ENCODE measurements at places on chromosomes 2 and 18.

- DNase-seq: no peak
These were observed 90.8 kb downstream of the ARL4C start for GRCh38 chr2:234406085-234406484.

DNA sequence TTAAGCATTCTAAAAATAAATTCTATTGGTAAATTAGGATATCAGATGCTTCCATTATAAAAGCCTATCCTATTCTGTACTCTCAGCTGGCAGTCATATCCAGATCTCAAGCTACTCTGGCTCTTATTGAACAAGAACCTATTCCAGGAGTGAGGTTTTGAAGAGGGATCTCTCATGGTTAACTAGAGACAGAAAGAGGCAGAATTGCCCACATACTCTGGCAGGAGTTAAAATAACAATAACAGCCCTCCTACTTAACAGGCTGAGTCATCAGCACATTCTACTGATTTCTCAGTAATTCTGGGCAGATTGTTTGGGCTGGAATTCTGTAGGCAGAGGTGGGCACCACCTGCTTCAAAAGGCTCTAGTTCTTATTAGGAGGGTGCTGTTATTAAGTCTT, 142.0 kb upstream of the UNC80 start:
- no peak for DNase-seq

DNA sequence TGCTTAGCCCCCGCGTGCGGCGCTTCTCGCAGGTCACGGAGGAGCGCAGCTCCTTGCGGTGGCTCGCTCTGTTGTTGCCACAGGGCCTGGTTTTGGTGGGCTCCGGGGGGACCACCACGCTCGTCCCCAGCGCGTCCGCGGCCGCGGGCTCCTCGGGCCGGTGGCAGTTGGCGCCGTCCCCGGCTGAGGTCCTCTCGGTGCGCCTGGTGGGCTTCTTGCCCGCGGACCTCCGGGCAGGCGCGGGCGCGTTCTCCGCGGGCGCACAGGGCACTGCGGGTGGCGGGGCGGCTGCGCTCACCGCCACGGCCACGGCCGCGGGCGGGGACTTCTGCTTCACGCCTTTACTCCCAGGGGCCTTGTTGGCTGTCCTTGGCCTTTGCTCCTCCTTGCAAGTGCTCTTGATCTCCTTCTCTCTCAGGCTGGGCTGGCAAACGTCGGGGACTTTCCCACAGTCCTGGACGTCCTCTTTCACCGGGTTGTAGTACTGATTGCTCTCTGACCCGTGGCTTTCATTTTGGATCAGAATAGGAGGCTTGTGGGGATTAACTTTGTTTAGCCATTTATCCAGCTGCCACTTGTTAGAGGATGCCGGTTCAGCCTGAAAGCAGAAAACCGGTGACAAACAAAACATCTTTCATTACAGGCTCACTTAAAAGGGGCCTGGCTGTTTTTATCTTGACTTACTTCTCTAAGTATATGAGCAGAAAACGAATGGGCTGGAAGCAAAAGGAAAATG, 104.0 kb upstream of the REV1 start:
- no peak for DNase-seq

DNA sequence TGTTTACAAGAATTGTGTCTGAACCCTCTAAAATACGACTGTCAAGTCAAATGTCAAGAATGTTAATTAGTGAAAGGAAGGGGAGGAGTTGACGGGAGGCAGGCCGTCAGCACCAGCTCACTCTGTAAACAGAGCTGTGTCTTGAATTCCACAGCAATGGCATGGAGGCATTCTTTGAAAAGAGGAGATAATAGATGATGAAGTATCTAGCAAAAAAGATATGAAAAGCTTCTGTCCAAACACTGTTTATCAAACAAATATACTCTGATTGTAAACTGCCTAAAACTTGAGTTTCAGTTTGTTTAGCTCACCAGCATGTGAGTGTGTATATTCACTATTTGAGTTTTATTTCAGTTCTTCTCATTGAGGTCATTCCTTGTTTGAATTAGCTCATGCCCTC, 94.7 kb upstream of the CDC42EP3 start:
- no peak for DNase-seq

- DNase-seq: no peak
These were observed 64.6 kb downstream of the SPTBN1 start for GRCh38 chr2:54520687-54521086.

- DNase-seq: no peak
These were observed 196.0 kb downstream of the LDLRAD4 start for GRCh38 chr18:13414521-13414920.

DNA sequence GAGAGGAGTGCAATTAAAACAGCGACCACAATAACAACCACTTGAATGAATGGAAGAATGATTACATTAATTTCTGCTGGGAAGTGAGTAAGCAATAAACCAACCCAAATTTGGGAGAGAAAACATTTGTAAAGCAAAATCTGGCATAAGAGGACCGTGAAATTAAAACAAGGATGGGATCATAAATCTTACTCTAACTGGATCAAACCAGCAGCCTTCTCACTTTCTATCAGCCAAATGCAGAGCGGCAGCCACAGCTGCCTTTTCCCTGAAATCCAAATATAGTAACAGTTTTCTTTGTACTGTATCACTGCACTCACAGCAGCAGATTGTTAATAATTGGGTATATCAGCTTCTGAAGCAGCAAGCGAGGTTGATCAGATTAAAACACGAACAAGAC, 245.2 kb upstream of the REG3G start:
- no peak for DNase-seq

DNA sequence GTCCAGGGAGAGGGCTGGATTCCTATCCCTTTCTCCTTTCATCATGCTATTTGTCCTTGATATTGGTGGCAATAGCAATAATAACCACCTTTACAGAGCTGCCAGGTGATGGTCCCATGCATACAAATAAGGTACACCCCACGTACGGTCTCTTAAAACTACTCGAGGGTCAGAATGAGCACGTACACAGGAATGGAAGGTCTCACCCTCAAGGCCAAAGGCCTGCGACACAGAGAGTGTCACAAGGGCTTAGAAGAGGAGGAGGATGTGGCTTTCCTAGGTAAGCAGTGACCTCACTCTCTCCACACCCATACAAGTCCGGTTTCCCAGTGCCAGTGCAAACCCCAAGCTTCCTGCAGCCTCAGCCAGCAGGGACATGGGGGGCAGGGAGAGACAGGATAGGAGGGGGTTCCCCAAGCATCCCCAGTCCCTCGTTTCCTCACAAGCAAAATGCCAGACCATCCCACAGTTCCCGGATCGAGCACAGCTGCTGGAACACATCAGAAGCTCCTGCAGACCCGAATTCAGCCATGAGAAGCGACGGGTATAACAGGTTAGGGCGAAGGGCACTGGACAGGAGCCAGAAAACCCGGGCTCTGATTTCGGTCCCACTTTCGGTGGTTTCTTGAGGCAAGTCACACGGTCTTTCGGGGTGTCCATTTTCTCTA, 49.2 kb downstream of the PLB1 start:
- DNase-seq: no peak

GRCh38 chr2:229672021-229672420, 42.3 kb downstream of the DNER start:
- DNase-seq: no peak

GRCh38 chr2:40255103-40255502, 196.8 kb downstream of the SLC8A1 start:
- DNase-seq: no peak
